Naive thymus-derived CD4-positive, alpha-beta T cell (primary cell): ENCODE measurements at places on chromosomes 16 and 17. TPM values are rescaled to one million over a fixed set of nuclear protein-coding genes. Genes with fewer than 3 reads are reported as not detected.

- no peak for DNase-seq
These were observed 19.0 kb downstream of the JUP start for GRCh38 chr17:41767324-41768042.

DNA sequence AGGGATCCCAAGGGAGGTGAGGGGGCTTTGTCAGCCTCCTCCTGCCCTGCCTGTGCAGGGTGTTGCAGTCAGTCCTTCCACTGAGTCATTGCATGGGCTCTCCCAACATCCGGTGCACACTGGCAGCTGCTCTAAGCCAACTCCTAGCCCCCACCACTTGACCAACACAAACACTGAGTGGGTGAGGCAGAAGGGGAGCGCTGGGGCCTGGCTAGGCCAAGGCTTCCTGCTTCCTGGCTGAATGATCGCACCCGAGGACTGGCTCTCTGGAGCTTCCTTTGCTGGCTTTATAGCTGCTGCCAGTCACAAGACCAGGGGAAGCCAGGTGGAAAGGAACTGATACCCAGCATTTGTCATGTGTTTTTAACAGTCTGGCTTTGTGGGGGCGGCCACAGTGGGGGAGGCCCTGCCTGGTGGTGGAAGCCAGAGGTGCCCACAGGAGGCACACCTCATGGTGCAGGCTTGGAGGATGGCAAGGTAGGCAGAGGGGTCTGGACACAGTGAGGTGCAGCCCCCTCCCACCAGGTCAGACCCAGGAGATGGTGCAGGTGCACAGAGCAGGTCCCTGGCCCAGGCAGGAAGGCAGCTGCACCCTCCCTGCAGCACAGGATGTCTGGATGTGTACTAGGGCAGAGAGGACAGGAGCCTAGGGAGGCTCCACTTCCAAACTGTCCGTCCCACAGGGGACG lies 6.8 kb downstream of the MPG start:
- no peak for DNase-seq

DNA sequence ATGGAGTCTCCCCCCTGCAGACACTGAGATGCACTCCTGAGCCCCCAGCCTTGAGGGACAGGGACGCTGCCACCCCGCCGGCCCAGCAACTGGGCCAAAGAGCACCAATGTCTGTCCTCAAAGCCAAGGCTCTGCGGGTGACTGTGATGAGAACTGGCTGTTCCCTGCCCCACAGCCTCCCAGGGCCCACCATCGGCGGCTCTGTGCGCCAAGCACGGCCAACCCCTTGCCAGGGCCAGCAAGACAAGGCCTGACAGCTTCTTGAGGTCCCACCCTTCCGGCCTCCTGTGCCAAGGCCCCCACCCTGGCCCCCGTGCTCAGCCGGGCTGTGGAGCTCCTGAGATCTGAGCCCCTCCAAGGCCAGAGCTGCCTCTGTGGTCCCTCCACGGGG lies 34.2 kb upstream of the PABPN1L start:
- DNase-seq = no peak

GRCh38 chr16:49345829-49346228 lies 27.8 kb upstream of the C16orf78 start:
- no peak for DNase-seq

DNA sequence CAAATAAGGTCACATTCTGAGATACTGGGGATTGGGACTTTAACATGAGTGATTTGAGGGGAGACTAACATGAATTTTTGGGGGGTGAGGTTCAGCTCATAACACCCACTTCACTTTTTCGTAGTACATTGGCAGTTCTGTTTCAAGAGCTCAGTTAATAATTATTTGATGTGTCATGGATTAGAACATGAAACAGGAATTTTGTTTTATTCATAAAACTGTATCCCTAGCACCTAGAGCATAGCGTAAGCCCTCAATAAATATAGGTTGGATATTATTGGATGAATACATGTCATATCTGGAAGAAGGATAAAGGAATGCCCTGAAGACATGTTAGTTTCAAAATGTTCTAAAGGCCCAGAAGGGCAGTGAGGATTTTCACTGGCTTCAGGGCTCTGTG lies 119.8 kb downstream of the PRKCA start:
- no peak for DNase-seq

DNA sequence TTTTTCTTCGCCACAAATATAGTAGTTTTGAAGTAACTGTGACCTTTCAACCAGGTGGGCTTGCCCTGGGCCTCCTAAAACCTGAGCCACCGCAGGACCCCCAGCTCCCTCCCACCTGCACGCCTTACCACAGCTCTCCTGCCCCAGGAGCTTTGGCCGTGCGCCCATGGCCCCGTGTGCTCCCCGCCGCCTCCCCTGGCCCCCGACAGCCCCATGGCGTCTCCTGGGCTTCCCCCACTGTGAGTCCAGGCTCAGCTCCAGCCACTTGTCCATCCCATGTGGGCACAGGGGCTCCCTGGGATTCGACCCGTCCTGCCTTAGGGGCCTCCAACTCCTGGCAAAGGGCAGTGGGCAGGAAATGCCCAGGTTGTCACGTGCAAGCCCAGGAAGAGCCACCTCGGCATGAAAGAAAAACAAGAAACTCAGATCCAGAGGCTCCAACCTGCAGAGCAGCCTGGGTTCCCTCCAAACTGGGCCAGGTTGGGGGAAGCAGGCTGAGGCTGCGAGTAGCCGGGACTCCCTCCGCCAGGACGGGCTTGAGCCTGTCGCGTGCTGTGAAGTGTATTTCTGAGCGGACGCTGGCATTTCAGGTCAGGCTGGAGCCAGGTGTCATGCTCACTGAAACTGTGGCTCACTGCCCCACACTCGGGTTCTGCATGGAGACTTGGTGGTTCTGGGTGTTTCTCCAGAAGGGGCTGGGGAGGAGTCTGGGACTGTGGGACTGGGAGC lies 5.8 kb downstream of the LGALS3BP start:
- no peak for DNase-seq

GRCh38 chr16:51355195-51355594 lies 204.1 kb upstream of the SALL1 start:
- no peak for DNase-seq

- no peak for DNase-seq
These were observed 29.1 kb downstream of the CDH13 start for GRCh38 chr16:82655720-82656490.

The CMTM4 gene
- 0.07 TPM for polyA plus RNA-seq

The DNAI2 gene
- polyA plus RNA-seq = not detected

The PIK3R5 gene
- 18.0 TPM for polyA plus RNA-seq

The LRRC46 gene
- 1.2 TPM for polyA plus RNA-seq

The CCL4 gene
- 0.74 TPM for polyA plus RNA-seq
